ENCODE measurements at places on chromosomes 11 and 22. TPM values are rescaled to one million over a fixed set of nuclear protein-coding genes. Genes with fewer than 3 reads are reported as not detected.

Gene OLFML1
- polyA plus RNA-seq = not detected

DNA sequence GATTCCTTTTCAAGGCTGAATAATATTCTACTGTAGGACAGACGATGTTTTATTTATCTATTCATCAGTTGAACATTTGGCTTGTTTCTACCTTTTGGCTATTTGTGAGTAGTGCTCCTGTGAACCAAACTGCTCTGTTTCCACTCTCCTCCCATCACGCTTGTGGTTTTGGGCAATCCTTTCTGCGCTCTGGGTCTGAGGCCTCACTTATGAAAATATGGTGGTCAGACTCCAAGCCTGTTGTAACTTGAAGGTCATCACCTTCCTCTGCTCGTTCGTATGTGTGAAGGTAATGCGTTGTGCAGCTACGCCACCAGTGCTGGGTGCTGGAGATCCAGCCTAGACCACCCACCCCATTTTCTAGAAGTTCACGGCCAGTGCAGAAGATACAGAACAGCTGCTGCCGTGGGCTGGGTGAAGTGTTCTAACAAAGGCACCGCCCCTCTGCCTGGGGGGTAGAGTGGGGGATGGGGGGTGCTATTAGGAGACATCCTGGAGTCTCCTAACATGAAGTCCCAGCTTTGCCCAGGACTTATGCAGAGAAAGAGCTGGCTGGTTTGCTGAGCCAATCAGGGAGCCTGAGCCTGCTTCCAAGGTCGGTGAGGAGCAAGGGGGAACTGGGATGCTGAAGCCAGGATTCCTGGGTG, 21.0 kb downstream of the PTPN5 start:
- no peak for DNase-seq

- DNase-seq = no peak
Observed at GRCh38 chr11:82765466-82766034, 31.9 kb upstream of the FAM181B start.

DNA sequence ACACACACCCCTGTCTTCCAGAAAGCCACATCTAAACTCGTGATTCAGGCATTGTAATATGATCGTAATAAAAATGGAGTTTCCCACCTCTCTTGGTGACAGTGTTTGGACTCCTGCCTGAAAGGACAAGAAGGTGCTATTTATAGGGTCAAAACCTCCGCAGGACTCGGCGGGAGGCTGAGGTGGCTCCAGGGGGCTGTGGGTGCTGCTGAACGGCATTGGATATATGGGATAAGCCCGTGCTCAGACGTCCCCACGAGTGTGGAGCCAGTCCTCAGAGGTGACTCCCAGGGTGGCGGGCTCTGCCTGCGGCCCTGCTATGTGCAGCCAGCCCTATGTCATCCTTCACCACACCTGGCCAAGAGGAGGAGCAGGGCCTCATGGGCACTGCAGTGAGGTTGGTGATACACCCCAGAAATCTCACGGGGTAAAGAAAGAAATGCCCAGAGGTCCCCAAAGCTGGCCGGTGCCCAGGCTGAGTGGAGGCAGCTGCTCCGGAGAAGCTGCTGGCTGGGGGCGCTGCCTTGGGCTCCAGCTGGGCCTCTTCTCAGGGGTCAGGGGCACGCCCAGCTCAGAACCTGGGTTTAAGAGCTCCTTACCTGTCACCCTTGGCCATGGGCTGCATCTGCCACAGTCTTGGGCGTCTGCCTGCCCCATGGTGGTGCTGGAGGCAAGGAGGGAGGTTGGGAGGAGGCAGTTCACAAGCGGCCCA, 5.1 kb upstream of the OSBPL5 start:
- DNase-seq = no peak

All from A549 (cell line).